ENCODE measurements at places on chromosomes 3 and 15.

GRCh38 chr3:192890347-192891335 lies 27.0 kb downstream of the MB21D2 start:
- no peak for DNase-seq
- no peak overlapping the region for H3K27ac ChIP-seq
- H3K36me3 ChIP-seq = peaks cover 9% of the 10 kb centered on the region
- no peak overlapping the region for H3K4me3 ChIP-seq
- H3K27me3 ChIP-seq = peaks cover 2% of the 10 kb centered on the region

DNA sequence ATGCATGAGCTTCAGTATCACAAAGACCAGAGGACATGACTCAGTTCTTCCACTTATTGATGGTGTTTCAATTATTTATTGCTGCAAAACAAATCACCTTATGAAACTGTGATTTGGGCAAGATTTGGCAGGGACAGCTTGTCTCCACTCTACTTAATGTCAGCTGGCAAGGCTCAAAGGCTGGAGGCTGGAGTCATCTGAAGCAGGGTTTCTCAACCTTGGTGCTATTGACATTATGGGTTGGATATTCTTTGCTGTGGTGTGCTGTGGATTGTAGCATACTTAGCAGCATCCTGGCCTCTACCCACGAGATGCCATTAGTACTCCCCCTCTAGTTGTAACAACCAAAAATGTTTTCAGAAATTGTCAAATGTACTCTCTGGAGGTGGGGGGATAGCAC lies 138.8 kb upstream of the PEX5L start:
- no peak for DNase-seq
- no peak overlapping the region for H3K27ac ChIP-seq
- no peaks in the 10 kb centered on the region for H3K36me3 ChIP-seq
- H3K4me3 ChIP-seq = no peak overlapping the region

- H3K4me1 ChIP-seq = no peaks in the 10 kb centered on the region
- H3K27me3 ChIP-seq = no peaks in the 10 kb centered on the region
- H3K36me3 ChIP-seq = no peaks in the 10 kb centered on the region
- no peak overlapping the region for H3K4me3 ChIP-seq
- H3K27ac ChIP-seq = no peak overlapping the region
- no peak for DNase-seq
These were observed 294.5 kb upstream of the CDIN1 start for GRCh38 chr15:36284911-36285310.

GRCh38 chr3:146226881-146227280 lies 24.0 kb downstream of the PLSCR4 start:
- H3K27me3 ChIP-seq = no peaks in the 10 kb centered on the region
- H3K36me3 ChIP-seq = no peaks in the 10 kb centered on the region
- no peak for DNase-seq

DNA sequence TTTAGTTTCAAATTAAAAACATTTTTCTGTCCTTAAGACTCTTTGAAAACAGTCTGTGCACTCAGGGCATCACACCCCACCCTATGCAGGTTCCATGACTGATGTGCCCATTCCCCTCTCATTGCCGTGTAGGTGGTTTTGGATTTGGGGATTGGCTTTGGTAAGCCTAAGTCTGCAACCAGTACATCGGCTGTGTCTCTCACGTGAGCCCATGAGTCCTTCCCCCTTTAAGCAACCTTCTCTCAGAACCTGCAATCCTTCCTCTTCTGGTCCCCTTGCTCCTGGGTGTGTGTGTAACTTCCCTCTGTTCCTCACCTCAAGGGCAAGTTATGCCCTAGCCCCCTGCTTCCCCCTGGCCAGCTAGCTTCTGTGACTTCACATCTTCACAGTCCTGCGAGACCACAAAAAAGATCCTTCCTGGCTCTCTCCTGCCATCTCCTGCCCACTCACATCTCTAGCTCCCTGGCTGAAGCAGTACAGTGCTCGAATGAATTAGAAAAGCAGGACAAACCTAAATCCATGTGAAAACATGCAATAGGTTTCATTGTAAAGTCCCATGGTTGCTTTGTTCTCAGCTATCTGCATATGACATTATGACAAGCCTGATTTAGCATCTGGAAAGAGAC lies 126.7 kb downstream of the UACA start:
- no peak overlapping the region for H3K4me3 ChIP-seq
- H3K27ac ChIP-seq = no peak overlapping the region
- no peak for DNase-seq
- peaks cover 24% of the 10 kb centered on the region for H3K27me3 ChIP-seq
- no peaks in the 10 kb centered on the region for H3K36me3 ChIP-seq
- peaks cover 19% of the 10 kb centered on the region for H3K4me1 ChIP-seq

DNA sequence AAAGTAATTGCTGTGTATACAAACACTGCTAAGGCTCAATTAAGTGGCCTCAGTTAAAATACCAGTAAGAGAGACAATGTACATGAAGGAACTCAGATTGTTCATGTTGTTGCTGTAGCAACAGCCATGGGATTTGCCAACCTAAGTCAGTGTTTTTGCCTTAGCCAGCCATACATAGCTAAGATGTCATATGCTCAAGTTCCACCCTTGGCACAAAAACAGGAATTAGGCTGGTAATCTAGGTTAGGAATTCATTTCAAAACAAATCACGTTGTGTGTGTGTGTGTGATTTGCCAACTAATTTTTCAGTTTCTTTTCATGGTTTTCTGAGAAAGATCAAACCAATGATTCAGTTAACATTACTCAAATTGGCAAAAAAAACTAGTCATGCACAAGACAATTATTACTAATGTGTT lies 143.7 kb upstream of the KCNMB2 start:
- no peaks in the 10 kb centered on the region for H3K4me1 ChIP-seq
- H3K36me3 ChIP-seq = no peaks in the 10 kb centered on the region
- H3K27ac ChIP-seq = no peak overlapping the region
- H3K4me3 ChIP-seq = no peak overlapping the region

GRCh38 chr3:48002787-48003186 lies 13.4 kb downstream of the MAP4 start:
- no peaks in the 10 kb centered on the region for H3K4me1 ChIP-seq
- H3K4me3 ChIP-seq = no peak overlapping the region
- no peak for DNase-seq
- H3K27me3 ChIP-seq = no peaks in the 10 kb centered on the region
- no peak overlapping the region for H3K27ac ChIP-seq
- H3K36me3 ChIP-seq = peaks cover 6% of the 10 kb centered on the region

GRCh38 chr3:14761121-14761672 lies 57.6 kb upstream of the FGD5 start:
- H3K27me3 ChIP-seq = peaks cover 5% of the 10 kb centered on the region
- no peak for DNase-seq
- H3K36me3 ChIP-seq = no peaks in the 10 kb centered on the region
- H3K4me3 ChIP-seq = no peak overlapping the region

- no peaks in the 10 kb centered on the region for H3K36me3 ChIP-seq
- no peak overlapping the region for H3K4me3 ChIP-seq
- H3K27me3 ChIP-seq = peaks cover 4% of the 10 kb centered on the region
- DNase-seq = no peak
- H3K4me1 ChIP-seq = no peaks in the 10 kb centered on the region
These were observed 67.2 kb upstream of the GCSAM start for GRCh38 chr3:112200317-112200666.

Data from activated CD8-positive, alpha-beta T cell treated with anti-CD3 and anti-CD28 coated beads, Interleukin-2, amount 10 ng/mL, durations not matched to agents 7 days and 5 days (primary cell).